ENCODE measurements at places on chromosomes 1 and 21.

DNA sequence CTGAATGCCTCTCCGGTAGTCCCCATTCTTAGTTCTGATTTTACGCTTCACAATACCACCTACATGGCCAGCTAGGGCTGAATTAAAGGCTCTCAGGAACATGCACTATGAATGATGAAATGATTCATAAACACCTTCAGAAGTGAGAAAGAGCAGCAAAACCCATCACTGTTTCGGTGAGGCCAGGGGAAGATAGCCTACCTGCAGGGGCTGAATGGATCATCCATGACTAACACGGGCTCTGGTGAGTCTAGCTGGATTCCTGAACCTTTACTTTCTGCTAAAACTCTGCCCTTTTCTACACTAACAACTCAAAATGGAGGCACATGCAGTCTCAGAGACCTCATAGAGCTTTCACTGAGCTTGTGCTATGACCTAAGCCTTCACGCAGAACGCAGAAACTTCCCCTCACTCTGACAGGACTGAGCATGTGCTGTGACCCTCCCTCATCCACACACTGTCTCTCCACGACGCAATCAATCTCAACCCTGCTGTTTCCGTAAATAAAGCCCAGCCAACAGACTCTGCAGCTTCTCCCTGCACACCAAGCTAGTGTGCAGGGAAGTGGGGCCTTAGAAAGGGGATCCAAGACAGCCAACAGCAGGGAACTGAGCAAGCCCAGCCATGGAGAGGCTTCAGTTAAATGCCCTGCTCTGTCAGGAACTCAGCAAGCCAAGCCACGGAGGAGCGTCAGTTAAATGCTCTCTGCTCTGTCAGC, 207.8 kb downstream of the SLC45A1 start:
- peak; percentile 90 for DNase-seq

GRCh38 chr1:153733970-153734369, 6.1 kb downstream of the INTS3 start:
- no peak for DNase-seq

DNA sequence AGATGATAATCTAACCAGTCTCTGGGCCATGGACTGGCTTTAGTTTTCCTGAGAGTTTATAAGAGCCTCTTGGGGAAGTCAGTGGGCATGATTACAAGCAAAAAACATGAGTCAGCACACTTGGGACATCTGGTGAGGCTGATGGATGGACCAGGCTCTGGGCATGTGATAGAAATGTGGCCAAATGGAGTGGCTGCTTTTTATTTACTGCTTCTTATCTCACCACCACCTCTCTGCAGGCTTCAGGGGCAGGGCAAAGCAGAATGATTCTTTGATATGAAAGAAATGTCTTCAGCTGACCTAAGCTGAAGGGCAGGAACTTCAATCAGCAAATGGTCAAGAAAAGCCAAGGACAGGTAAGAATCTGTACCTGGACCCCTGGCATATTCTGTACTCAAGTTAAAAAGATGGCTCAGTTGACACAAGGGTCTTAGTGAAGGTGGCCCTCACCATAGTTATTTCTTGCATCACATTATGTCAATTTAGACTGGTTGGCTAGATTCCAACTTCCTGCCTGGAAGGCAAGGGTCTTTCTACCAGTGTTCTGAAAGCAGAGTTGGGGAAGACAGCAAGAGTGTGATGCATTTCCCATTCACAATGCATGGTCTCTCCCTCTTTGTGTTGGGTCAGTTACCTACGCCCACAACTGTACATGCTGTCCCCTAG, 162.8 kb downstream of the FASLG start:
- no peak for DNase-seq

DNA sequence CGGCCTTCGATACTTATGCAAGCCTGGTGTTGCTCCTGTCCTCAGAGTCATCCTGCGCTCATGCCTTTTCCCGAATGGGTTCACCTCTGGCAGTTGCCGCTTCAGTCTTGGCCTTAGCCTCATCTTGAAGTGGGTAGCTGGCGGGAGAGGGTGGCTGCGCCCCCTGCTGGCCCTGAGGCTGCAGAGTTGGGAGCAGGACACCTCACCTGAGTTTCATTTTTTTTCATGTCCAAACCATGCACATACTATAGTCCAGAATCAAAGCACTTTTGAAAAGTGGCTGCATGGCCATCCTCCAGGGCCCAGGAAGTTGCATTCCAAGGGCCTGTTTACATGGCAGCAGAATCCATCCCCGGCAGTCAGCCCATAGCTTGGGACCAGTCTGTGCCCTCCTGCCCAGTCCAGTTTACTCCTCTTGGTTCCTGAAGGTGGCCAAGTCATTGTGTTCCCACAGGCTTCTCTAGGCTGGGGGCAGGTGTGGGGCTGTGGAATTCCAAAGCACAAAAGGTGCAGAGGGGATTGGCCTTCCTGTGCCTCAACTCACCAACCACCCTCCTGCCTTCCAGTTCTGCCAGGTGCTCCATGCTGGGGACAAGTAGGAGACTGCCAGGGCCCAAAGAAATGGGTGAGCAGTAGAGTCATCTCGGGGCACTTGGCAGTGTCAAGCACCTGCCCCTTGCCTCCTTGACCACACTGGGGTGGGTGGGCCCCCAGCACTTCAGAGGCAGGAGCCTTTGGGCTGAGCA, 44.0 kb downstream of the YARS1 start:
- peak; percentile 89 for DNase-seq

DNA sequence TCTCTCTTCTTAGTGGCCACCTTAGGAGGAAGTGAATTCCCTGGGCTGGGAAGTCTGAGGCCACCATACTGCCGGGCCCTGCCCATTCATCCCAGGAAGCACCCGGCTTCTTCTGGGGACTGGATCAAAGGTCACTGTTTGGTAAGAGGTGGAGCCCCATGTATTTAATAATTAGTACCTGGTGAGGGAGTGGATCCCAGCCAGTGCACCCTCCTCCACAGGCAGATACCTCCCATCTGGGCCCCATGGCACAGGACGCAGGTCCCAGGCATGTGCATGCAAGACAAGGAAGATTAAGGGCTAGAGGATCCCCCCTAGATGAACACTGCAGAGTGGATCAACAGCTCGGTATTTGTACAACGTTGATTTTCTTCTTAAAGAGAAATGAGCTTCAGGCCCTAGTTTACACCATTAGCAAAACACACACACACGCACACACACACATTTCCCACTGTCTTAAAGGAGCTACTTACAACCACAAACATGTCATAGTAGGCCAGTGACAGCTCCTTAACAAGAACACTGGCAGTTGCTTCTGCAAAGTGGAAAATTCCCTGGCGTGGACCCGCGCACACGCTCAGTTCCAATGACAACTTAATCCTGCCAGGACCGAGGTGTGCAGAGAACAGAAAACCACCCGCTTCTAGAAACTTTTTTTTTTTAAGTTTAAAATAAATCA, 90.7 kb downstream of the MRPL37 start:
- DNase-seq: no peak

GRCh38 chr1:64111787-64112186, 91.6 kb upstream of the UBE2U start:
- DNase-seq: no peak

- no peak for DNase-seq
Measured at GRCh38 chr21:42153046-42153686, 65.8 kb upstream of the ABCG1 start.

- DNase-seq: no peak
Measured at GRCh38 chr1:57017200-57017599, 51.4 kb upstream of the C8B start.

GRCh38 chr21:29318354-29318753, 19.6 kb downstream of the BACH1 start:
- DNase-seq: no peak

- no peak for DNase-seq
Measured at GRCh38 chr1:245551536-245551935, 396.8 kb downstream of the KIF26B start.

GRCh38 chr1:978835-979743, 2.8 kb downstream of the PERM1 start:
- DNase-seq: peak; percentile 60

DNA sequence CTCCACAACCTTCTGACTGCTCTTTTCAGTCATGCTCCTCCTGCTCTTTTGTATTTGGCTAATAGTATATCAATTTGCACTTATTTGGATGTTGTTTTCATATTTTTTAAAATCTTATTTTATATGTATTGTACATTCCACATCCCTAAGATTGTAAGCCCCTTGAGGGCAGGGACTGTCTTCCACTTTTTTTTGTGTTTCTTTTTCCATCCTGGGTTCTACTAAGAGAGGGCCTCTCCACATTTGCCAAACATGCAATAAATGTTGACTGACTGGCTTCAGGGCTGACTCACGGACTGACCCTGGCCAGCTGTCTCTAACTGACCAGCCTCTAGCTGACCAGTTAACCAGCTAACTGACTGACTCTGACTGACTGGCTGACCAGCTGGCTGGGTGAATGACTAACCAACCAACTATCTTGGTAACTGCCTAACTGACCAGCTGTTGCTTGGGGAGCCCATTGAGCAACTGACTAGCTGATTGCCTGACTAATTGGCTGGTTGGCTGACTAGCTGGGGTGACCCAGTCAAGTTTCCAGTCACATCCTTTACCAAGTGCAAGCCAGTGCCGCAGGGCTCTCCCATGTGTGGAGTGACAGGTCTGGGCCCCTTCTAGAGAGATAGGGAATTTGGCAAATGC, 16.1 kb downstream of the CSF1 start:
- DNase-seq: no peak

GRCh38 chr1:42748021-42748420, 8.0 kb upstream of the CLDN19 start:
- no peak for DNase-seq

- DNase-seq: no peak
Measured at GRCh38 chr1:22710701-22711049, at the start of gene EPHB2. EPHB2 (plus strand) TSS chr1:22710839; CDS start chr1:22710983, 144 bp downstream.

GRCh38 chr1:158056498-158056897, 63.1 kb downstream of the KIRREL1 start:
- DNase-seq: no peak

- DNase-seq: peak; percentile 76
Measured at GRCh38 chr1:203672346-203672745, 45.7 kb downstream of the ATP2B4 start.

DNA sequence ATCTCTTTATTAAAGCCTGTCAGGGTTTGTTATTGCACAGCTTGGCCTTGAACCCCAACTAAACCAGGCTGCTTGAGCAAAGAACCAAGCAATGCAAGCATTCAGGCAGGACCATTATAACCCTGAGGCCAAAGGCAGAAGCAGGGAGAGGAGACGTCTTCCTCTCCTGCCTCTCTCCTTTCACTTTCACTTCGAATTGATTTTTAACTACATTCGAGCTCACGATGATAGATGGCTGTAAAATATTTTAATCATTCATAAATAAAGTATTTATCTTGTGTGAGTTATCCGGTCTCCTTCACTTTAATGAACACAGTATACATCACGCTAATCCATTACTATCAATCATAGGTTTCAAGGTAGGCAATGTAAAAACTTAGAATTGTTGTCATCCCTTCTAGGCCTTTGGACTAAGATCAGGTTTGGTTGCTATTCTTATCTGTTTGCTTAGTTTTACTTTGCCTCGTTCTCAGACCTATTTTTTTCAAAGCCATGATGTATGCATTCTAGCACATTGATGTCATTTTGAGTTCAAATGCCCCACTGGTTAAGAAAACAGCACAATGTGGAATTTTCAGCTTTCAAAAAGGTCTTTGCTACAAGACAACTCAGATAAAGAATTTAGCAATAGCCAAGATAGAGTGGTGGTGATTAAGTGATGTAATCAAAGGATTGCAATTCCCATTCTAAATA, 480.2 kb upstream of the RUNX1 start:
- no peak for DNase-seq

- no peak for DNase-seq
Measured at GRCh38 chr1:67650061-67650460, 34.9 kb upstream of the GADD45A start.
